Effector CD8-positive, alpha-beta T cell (primary cell): ENCODE measurements at places on chromosomes 7 and 10.

GRCh38 chr10:49187950-49188761 lies at the start of gene TMEM273:
Gene TMEM273 (minus strand): TSS chr10:49188391. CDS start chr10:49188336, 55 bp downstream.
- no peak for DNase-seq

- no peak for DNase-seq
Measured at GRCh38 chr10:125089469-125089868, 70.9 kb downstream of the CTBP2 start.

- DNase-seq = no peak
Measured at GRCh38 chr10:92149261-92149660, 141.6 kb downstream of the CPEB3 start.

GRCh38 chr10:71127104-71127503 lies 85.3 kb upstream of the UNC5B start:
- no peak for DNase-seq

- DNase-seq = no peak
Measured at GRCh38 chr10:49153971-49154370, 20.1 kb upstream of the FAM170B start.

GRCh38 chr10:51875610-51876009 lies 176.2 kb upstream of the CSTF2T start:
- DNase-seq = no peak

DNA sequence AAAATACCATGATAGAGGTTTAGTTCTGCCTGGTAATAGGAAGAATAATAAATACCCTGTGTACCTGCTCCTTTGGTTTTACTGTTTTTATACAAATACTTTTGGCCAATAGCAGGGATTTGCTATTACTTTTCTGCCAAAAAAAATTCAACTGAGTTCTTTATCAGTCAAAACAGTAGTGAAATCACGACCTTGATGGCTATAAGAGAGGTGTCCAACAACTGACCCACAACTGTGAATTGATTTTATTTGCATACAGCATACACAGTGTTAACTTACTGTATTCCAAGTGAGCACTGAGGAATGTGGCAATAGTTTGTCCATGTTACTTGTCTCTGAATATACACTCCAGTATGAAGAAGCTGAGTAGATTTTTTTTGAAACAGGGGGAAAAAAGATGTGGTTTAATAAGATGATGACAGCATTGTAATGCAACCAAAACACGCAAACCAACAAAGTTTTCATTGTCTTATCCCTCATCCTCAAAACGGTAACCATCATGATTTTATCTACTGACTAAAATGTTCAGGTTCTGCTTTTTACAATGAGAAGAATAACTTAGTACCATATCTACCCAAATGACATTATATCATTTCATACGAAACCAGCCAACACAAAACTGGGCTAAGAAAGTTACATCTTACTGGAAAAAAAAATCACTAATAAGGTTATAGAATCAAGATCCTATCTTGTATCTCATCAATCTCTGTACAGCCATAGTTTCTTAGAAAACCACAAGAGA lies 63.3 kb downstream of the GSAP start:
- DNase-seq = no peak

GRCh38 chr10:4190876-4191275 lies 405.9 kb upstream of the KLF6 start:
- DNase-seq = no peak

DNA sequence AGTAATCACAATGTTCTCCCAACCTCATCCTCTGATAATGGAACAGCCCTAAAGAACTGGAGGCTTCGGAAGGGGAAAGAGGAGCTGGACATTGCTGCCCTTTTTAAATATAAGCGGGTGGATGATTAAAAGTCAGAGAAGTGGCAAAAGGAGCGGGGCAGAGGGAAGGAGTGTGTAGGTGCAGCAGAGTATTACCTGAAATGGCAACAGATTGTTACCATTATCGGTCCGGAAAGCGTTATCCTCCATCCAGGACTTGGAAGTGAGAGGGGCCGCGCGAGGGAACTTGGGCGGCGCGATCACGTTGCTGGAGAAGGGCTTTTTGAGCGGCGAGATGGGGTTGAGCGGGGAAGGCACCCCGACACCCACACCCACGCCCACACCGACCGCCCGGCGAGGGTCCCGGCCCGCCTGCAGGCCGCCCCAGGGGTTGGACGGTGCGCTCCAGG lies 51.7 kb downstream of the CPEB3 start:
- no peak for DNase-seq
